ENCODE measurements at places on chromosomes 16 and 17. TPM values are rescaled to one million over a fixed set of nuclear protein-coding genes. Genes with fewer than 3 reads are reported as not detected.

Gene MRPL58
- total RNA-seq, result 30.6 TPM

Gene PERCC1
- not detected for total RNA-seq

Gene RASD1
- 3.6 TPM for total RNA-seq

Gene CTRB2
- not detected for total RNA-seq

Gene GNAO1
- not detected for total RNA-seq

Data from aortic smooth muscle cell (primary cell).